Stimulated activated CD4-positive, alpha-beta T cell treated with anti-CD3 and anti-CD28 coated beads, Interleukin-12 subunit alpha, Interleukin-12 subunit beta, amount 100 ng/mL, for 48 hours (primary cell): ENCODE measurements at places on chromosomes 4 and X.

DNA sequence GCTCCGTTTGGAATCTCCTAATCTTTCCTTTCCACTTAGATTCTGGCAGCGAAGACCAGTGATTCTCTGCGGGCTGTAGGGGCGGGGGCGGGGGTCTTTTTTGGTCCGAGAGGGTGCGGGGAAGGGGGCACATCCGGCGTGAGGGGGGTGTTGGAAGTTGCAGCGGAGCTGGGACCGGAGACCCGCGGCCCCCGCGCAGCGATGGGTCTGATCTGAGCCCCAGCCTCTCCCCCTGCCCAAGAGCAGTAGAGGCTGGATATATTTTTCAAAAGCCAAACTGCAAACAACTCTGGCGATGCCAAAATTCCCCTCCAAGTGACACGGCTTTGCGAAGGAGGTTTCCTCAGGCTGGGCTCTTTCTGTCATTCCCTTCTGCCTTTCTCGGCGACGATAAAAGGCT lies 355 bp downstream of the GRID2 start:
- no peak for DNase-seq

DNA sequence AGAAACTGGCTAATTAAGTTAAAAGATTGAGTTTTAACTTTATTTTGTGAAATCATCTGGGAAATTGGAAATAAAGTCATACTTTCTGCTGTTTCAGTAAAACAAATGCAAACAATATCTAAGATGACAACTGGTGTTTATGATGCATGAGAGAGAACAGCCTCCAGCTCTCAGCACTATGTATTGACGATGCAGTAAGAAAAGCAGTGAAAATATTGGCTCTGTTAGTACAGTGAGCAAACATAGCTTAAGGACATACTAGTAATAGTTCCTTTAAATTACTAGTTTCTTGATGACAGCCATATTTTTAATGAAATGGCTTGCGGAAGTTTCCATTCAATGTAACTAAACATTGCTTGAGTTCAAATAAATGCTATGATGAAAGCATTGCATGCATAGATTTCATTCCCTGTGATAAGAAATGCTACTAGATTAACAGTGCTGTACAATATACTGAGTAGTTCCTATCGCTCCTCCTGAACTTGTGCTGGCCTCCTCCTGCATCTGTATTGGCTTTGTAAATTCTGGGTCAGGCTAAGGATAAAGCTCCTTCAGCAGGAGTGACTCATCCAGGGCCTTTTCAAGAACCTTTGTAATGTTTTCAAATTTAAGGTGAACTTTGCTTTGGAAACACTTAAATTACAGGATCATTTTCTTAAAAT lies 11.6 kb downstream of the ARHGAP24 start:
- no peak for DNase-seq

DNA sequence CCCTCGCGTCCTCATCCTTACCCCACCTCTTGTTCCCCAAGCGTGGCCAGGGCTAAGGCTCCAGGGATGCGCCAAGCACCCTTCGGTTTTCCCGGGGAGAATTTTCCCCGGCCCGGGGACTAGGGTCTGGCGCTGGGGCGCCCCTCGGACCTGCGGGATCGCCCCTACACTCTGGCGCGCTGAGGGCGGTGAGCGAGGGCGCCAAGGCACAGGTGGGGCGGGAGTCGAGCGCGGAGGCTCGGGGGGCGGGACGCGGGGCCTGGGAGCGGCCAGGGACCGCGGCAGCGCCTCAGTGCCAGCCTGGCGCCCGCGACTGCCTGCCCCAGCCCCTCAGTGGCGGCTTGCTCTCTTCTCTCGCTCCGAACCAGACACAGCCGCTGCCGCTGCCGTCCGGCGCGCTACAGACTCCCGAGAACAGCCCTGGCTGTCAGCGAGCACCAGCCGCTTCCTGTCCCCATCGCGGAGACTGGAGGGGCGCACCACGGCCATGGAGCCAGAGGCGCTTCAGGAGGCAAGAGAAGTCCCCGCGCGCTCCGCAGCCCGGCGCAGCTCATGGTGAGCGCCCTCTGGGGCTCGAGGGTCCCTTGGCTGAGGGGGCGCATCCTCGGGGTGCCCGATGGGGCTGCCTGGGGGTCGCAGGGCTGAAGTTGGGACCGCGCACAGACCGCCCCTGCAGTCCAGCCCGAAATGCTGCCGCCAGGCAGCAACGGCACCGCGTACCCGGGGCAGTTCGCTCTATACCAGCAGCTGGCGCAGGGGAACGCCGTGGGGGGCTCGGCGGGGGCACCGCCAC lies at the start of gene DRD5:
DRD5 (plus strand) TSS at position 292 of the 793 bp plus-strand sequence; CDS start at position 688, 396 bp downstream.
- DNase-seq = no peak

DNA sequence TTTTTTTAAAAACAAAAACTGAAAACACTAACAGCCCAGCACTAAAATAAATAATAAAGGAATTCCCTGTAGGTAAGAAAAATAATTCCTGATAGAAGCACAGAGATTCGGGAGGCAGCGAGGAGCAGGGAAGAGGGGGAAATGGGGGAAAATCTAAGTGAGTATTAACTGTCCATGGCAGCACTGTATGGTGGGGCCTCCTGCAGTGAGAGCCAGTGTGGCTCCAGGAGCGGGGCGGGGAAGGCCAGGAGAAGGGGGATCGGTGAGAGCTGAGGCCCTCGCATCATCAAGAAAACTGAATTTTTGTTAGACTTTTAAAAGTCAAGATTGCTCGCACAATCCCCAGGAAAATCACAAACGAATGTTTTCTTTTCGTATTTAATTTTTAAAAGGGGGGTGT lies 14.1 kb downstream of the RNF212 start:
- no peak for DNase-seq

DNA sequence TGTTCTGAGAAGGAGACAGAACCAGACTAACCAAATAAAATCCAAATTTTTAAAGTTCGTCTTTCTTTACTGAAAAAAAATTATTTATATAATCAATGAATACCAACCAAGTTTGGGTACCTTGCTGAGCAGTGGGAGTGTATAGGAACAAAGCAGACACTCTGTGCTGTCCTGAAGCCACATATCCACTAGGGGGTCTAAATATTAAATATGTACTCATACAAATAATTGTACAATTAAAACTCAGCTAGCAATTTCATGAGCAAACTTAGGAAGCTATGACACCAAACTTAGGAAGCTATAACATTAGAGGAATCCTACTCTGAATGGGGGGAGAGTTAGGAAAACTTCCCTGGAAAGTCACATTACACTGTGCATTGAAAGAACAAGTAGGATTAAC lies 582.0 kb upstream of the EPHA5 start:
- no peak for DNase-seq
